ENCODE measurements at places on chromosomes 11 and 22.
A peak's percentile ranks its signal among the peaks of the same experiment; 100 is the strongest.

DNA sequence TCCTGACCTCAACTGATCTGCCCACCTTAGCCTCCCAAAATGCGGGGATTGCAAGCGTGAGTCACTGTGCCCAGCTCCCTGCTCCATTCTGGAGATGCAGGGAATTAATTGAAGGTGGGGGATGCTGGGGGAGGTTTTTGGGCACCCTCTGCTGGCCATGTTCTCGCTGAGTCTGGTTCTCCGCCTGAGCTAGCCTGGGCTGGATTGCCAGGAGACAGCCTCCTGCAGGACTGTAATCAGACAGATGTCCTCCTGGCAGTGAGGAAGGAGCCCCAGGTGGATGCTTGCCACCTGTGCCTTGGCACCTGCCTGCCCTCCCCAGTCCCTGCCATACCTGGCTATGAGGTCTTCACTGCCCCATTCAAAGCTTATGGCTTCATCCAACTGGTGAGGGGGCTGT is 5.4 kb downstream of the MTFP1 start:
- DNase-seq, result no peak

GRCh38 chr11:83823461-83824025 is 537.4 kb upstream of the CCDC90B start:
- no peak for DNase-seq

- peak; percentile 28 for DNase-seq
Observed at GRCh38 chr22:45903355-45904135, 73.4 kb downstream of the WNT7B start.

GRCh38 chr11:128328955-128329551 is 258.3 kb downstream of the ETS1 start:
- no peak for DNase-seq

GRCh38 chr11:40987776-40988435 is 471.5 kb downstream of the LRRC4C start:
- no peak for DNase-seq

DNA sequence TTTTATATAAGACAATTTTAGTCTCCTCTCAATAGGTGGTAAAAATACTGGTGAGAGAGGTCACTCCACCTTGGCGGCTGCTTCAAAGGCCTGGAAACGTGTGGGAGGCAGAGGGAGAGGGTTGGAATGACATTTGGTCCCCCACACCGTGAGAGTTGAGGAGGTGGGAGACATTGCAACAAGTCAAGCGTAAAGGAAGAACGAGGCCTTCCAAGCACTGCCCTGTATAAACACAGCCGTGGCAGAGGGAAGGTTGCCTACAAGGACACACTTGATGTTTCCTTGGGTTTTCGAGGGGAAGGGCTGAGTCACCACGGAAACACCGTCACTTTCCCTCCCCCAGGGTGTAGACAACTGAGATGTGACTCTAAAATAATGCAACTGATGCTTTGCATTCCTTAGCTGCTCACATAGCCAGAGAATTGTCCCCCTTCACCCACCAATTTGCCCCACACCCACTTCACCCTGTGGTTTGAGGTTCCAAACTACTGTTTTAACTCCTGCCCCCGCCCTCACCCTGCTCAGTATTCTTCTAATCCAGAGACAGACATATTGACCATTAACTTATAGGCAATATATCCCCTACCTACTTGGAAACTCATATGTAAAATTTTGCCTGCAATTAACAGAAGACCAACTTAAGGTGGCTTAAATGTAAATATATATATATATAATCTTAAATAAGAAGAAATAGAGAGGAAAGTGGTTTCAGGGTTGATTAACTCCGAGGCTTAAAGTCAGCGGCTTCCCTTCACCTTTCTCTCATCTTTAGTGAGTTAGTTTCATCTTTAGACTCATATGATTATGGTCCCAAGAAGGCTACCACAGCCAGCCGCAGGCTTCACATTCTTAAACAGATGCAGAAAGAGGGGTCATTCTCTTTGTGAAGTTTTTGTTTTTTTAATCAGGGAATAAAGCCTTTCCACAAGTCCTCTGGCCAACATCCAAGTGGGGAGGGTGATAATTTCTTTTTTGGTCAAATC is 54.1 kb upstream of the BDNF start:
- no peak for DNase-seq

DNA sequence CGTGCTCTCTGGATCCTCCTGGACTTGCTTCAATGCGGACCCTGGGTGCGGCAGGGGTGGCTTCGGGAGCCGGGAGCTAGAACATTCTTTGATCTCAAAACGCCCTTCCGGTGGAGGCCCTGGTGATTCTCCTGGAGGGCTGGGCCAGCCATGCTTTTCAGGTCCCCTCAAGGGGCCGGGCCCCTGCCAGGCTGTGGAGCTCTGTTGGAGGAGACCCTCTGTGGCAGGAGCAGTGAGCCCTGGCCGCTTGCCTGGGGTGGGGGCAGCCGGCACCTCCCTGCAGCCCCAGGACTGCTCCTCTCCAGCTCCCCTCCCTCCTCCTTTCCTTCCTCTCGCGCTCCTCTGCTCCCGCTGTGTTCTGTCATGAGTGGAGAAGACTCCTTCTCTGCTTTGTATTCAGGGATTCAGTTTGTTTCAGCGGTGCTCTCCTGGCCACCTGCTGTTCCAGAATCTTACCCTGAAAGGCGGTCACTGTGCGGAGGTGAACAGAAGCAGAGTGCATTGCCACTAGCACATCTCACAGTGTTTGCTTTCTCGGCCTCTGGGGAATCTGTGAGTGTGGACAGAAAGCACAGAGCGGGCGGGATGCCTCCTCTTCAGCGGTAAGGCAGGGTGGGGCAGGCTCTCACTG is 289.1 kb downstream of the TBC1D22A start:
- no peak for DNase-seq

DNA sequence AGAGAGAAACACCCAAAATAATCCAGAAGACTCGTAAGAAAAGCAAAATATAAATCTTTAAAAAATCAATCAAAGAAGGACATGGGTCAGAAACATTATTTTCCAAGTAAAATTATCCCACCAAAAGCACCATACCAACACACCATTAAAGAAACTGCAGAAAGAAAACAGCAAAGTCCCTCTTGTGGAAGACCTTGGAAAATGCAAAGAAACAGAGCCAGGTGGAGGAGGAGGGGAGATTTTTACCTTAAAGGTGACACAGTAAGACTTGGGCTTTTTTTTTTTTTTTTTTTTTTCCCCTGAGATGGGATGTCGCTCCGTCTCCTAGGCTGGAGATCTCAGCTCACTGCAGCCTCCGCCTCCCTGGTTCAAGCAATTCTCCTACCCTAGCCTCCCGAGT is 123.8 kb downstream of the LARGE1 start:
- no peak for DNase-seq

DNA sequence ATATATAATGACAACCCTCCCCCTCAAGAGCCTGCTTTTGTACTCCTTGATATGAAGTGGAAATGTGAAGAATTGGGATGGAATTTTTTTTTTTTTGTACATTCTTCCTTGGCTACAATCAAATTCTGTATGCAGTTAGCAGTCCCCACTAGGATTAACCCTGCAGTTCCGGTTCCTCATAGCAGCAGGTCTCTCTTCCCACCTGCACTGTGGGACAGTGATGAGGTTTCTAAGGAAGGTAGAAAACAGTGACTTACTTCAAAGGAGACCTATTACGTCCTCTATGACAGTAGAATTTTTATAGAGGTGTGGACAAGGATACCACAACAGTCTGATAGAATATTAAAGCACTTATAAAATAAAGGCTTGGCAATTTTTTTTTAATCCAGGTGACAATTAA is 46.3 kb upstream of the ALKBH3 start:
- DNase-seq, result no peak

DNA sequence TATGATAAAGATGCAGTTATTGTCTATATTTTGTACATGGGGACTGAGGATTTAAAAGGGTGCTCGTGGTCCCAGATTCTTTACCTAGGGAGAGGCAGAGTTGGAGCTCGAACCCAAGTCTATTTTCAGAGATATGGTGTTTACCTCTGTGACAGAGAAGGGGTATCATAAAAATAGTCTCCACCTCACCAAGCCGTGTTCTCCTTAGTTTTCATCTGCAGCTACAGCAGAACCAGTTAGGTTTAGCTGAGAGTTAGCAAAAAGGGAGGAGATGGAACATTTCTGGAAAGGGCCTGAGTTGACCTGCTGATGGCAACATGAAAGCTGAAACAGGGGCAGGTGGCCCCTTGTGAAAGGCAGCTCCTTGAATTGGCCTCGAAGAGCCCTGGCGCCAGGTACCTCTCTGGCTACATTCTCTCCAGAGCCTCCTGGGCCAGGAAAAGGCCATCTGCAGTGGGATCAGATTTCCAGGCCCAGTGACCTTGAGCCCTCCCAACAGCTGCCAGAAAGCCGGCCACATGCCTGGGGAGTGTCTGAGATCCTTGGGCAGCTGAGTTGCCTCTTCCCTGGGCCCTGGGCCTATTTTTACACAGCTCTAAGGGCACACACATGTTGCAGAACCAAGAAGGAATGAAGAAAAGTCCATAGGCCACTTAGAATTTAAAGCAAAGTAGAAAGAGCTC is 136.6 kb downstream of the NAV2 start:
- no peak for DNase-seq

DNA sequence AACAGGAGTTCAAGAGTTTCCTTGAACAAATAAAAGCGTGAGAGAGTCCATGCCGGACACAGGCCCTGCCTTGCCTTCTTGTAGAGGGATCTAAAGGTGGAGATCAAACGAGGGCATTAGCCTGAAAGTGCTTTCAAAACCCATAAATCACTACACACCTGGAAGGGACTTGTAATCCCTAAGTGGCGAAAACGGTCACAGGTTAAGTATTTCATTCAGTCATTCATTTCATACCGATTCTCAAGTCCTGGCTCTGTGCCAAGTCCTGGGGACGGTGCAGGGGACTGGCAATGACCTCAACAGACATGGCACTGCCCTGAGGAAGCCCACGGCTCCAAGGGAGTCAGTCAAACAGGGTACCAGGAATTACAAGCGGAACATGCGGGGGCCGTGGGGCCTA is 26.6 kb downstream of the ELFN2 start:
- no peak for DNase-seq
